ENCODE measurements at places on chromosomes 2 and 18.
A peak's percentile ranks its signal among the peaks of the same experiment; 100 is the strongest.

DNA sequence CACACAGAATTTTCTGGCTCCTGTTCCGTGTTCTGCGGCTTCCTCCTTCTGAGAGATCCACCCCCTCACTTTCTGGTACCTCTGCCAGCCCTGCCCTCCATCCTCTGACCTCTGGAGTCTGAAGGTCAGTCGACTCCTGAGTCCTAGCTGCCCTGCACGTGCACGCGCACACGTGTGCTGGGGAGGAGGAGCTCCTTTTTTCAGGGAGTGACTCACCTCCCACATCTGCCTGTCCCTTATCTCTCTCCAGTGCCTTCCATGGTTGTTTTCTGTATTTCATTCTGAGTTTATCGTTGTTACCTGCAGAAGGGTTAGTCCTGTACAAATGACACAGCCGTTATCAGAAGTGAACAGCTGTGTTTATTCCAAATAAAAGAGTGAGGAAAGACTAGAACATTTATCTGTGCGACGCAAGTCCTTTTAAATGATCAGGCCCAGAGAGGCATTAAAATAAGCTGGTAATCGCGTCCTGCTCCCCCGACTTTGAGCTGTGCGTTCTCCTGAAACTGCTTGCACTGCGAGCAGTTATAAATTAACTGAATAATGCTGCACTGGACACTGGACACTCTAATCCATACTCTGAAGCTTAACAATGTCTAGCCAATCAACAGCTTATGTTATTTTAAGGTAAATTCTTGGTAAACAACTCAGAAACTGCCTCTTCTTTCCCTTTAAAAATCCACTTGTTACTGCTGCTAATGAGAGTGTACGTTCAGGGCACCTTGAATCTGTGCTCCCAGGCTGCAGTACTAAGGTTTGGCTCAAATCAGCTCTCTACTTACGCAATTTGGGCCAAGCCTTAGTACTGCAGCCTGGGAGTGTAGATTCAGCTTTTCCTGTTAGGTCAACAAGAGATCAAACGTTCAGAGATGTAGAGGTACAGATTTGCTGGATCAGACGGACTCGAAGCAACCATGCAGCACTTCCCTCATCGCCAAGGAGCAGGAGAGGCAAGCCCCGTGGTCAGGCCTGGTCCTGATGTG is 72.5 kb downstream of the GALR1 start:
- no peak for DNase-seq

DNA sequence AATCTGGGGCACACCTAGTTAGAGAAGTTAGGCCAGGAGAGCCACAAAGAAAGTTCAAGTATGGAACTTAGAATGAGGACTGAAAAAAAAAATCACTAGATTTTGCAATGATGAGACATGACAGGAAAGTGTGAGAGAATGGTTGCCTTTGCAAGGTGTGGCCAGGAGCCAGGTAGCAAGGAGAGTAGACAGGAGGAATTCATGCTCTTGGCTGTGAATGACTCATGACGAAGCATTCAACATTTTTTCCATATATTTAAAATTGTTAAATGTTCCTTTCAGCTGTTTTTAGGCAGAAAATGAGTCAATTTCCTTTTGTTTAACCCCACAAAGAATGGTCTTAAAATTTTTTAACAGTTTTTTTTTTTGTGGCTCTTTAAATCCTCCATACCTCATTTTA is 636.9 kb downstream of the PLCL1 start:
- DNase-seq: peak; percentile 7

DNA sequence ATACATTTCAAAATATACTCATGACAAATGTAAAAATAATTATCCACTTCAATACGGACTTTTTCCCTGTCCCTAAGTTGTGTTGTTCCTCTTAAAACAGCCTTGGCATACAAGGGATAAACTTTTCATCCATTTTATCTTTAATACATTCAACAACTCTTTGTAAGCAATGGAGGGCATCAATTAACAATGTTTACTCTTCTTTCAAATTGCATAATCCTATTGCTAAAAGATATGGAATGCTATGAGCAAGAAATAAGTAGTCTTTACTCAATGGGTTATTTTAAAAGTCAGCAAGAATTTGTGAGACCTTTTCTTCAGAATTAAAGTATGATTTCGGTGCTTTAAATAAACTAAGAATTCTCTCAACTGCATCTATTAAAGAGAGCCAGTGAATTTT is 41.9 kb downstream of the SCN9A start:
- DNase-seq: no peak

GRCh38 chr2:232534940-232535651 is 4.4 kb upstream of the CHRNG start:
- DNase-seq: no peak

DNA sequence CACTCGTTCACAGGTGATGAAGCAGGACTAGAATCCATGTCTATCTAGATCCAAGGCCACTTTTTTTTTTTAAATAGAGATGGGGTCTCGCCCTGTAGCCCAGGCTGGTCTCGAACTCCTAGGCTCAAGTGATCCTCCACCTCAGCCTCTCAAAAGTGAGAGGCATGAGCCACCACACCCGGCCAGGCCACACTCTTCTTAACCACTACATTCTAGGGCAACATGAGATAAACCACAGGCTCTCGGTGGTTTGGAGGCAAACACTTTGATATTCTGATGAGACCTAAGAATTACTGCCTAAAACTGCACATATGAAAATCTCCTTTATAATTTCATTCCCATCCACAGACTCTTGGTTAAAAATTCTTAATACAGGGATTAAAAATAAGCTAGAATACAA is 51.8 kb downstream of the USP34 start:
- DNase-seq: peak; percentile 19

DNA sequence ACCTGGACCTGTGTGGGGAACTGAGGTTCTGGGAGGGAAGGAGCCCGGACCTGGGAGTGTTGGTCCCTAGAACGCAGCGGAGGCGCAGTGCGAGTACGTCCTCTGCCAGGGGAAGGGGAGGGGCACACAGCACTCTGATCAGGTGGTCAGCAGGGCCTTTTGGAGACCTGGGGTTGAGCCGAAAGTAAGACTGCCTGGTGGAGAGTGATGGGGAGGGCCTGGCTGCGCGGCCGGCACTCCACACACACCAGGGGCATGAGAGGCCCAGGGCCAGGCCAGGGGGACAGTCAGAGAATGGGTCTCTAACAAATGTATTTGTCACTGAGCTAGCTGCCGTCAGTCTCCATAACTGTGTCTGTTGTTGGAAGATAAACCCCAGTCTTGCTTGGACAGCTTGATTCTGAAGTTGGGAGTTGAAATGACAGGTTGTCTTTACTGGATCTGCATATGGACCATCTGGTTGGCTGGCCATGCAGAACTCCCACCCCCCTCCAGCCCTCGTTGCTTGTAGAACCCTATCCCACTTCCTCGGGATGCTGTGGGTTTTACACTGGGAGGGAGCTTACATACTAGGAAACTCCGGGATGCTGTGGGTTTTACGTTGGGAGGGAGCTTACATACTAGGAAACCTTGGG is 75.4 kb upstream of the NFATC1 start:
- no peak for DNase-seq

GRCh38 chr2:227020416-227020815 is 143.6 kb downstream of the COL4A4 start:
- no peak for DNase-seq

GRCh38 chr2:217412721-217413120 is 552.9 kb upstream of the TNP1 start:
- DNase-seq: no peak

DNA sequence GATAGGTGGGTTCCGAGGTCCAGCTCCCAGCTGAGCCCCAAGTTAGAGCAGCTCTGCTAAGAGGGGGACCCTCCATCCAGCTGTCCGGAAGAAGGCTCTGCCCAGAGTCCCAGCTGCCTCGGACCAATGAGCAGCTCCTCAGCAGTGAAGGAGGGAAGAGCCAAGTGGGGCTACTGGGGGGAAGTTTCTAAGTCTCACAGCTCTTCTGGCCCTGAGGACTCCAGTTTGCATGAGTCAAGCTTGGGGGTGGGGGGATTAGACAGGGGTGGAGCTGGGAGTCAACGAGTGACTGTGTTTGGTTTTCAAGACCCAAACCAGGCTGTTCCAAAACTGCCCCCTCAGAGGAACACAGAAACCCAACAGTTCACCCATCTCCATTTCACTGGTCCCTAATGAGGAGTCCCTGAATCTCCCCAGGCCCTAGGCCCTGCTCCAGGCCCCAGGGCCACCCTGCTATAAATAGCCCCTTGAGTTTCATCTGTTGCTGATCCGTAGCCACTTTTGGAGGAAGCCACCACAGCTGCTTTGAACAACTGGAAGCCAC is 100.9 kb downstream of the TNS1 start:
- DNase-seq: no peak

DNA sequence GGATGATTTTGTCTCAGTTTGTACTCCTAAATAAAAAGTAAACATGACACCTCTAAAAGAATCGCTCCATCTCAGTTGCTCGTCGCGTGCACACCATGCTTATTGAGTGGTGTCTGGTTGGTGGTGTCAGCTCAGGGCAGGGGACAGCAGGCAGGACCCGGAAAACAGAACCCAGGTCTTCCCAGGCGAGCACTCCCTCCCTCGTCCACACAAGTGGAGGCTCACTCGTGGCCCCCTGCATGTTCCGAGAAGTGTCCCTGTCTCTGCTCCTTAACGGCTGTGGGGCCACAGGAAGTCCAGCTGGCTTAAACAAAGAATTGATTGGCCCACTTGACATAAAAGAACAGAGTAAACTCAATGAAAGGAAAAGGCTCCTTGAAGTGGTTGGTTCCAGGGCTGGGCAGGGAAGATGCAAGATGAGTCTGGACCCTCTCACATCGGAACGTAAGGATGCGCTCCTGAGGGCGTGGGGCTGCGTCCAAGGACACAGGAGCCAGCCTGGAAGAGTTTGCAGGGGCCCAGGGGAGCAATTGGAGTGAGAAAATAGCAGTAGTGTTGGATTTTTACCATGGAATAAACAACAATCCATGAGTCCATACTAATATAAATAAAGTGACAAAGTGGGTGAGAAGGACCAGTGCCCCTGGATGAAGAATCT is 13.1 kb upstream of the CNDP1 start:
- no peak for DNase-seq

- no peak for DNase-seq
Measured at GRCh38 chr2:160471950-160472349, 21.7 kb downstream of the RBMS1 start.

DNA sequence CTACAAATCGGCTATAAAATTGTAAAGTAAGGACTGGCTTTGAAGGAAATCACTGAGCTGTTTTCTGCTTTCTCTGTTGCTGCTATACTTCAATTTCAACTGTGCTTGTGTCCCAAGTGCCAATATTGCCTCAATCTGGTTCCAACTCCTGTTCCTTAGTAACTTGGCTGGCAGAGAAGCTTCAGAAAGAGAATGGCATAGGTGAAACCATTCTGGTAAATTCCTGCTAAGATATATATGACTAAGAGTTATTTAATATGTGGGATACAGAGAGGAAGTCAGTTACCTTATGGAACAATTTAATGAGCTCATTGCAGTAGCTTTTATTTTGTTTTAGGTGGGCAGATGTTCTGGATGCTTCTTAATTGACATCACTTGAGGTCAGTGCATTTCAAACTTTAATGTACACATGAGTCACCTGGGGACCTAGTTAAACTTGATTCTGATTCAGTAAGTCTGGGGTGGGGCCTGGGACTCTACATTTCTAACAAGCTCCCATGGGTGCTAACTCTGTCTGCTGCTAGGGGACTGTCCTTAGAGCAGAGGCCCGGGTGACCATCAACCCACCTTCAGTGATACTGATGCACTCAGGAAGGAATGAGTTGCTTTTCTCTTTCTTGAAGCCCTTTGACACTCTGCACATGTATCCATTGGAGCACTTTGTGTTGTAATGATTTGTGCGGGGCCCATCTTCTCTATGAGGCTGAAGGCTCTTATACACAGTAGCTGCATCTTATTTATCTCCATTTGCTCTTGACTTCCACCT is 47.6 kb downstream of the LIPG start:
- DNase-seq: no peak

DNA sequence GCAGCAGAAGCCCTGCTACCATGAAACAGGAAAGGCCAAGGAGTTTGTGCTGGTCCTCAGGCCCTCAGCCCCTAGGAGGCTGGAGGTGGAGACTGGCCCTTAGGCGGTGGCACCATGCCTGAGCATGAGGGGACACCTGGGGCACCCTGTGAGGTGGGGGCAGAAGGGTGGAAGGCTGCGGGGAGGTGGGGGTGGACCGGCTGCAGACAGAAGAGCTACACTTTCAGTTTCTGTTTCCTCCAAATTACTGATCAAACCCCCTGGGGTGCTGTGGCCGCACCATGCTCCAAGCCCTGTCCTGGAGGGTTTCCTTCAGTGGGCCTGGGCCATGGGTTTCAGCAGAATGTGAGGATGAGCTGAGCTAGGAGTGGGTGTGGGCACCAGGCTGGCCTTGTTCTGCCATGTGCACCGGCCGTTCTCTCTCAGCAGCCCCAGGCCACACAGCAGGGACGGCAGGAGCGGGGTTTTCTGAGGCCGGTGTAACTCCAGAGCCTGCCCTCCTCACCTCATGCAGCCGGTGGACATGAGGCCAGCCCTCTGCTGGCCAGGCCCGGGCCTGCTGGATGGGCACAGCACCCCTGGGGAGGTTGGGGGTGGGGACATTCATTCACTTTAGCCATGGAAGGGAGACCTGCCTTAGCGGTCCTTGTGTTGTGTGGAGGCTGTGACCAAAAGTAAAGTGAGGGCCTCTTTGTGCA is 51.5 kb downstream of the PLEKHB2 start:
- no peak for DNase-seq
